Memory B cell (primary cell): ENCODE measurements at places on chromosomes 3 and 15.

GRCh38 chr3:156360963-156361362 is 194.0 kb downstream of the SSR3 start:
- no peak for DNase-seq

GRCh38 chr3:99945328-99945995 is 127.8 kb downstream of the CMSS1 start:
- DNase-seq, result no peak

DNA sequence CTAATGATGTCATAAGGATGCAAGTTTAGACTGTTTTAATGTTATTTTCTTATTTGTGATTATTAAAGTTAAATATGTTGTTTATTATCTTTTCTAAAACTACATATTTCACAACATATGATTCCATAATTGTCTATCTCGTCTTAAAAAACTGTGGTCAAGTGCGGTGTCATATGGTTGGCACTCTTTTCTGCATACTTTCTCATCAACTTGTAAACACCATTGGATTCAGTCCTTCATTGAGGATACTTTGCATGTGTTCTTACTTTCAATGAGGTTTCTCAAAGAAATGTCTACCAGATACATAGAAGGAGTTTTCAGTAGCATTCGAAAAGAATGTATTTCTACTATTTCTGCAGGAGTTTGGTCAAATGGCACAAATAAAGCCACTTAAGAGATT is 22.0 kb upstream of the ALPK3 start:
- no peak for DNase-seq

DNA sequence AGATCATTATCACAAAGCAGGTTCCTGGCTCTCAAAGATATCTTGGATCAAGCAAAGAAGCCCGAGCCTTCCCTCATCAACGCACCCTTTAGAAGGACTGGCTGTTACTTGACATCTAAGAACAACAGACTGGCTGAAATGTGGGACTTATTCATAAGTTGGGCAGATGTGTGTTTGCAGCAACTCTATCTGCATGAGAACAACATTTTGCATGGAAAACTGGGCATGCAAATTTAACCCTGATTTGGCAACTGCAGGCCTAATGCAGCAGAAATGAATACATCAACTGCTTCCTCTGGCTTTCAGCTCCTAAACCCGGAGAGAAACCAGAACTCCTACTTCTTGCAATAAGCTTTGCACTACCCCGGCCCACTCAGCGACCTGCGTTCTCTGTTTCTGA is 35.0 kb upstream of the FOXP1 start:
- DNase-seq, result no peak

DNA sequence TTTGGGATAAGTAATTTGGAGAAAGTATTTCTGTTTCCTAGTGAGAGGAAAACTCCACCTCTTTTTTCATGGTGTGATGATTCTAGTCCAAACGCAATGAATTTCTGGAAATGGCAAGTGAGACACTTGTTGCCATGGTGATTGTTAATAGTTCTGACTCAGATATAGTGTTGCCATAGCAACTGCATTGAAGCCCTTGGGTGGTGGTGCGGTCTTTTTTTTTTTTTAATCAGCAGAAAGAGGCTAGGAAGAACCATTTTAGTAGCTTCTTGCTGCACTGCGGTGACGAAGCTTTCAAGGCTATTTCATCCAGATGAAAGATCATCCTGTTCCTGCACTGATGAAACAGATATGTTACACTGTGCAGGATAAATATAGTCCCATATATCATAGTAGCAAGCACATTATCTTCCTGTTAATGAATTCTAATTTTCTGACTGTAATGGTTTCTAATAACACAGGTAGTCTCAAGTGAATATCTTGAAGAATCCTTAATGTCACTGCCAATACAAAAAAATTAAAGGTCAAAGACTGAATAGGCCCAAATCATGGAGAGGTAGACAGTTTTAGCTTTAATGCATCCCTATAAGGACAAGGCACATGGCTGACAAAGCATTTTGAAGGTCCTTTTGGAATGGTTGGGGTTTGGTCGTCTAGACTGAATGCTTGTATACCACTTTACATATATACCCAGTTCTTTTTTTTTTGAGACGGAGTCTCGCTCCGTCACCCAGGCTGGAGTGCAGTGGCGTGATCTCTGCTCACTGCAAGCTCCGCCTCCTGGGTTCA is 125.1 kb upstream of the ZBTB20 start:
- DNase-seq, result no peak

GRCh38 chr3:56251343-56251945 is 216.8 kb downstream of the ERC2 start:
- DNase-seq, result no peak

GRCh38 chr3:96017556-96017955 is 796.8 kb upstream of the EPHA6 start:
- DNase-seq, result no peak

GRCh38 chr3:47762233-47762632 is 19.5 kb downstream of the SMARCC1 start:
- no peak for DNase-seq

DNA sequence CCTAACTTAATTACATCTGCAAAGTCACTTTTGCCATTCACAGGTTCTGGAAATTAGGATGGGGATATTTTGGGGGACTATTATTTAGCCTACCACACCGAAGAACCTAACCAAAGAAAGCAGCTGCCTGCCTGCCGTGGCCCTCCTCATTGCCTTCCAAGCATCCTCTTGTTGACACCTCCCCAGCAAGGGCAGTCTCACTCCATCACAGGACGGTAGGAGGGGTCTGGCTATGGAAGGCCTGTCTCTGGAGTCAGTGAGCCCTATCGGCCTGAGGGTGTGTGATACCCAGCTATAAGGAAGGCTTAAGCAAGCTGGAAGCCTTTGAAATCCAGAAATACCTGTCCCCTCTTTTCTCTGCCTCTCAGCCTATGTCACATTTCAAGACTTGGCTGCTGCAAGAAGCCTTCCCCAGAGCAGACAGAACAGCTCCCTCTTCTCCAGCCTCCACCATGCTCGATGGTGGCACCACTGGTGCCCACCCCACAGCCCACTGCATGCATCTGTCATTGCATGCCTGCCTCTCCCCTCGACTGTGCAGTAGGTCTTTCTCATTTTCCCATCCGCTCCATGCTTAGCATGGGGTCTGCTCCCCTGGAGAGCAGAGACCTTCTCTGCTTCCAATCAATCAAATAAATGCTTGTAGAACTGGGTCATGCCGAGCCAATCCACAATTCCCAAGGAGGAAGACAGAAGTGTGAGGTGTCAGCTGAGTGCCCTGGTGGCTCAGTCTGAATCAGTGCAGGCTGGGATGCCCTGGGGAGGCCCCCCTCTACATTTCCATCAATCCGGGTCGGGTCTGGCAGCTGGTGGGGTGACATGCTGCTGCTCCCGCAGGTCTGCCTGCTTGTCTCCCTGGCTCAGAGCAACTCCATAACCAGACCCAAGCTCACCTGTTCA is 23.9 kb upstream of the LOXL1 start:
- DNase-seq, result no peak

GRCh38 chr15:78234515-78235040 is at the start of gene ACSBG1:
TSS of gene ACSBG1 (minus strand) at chr15:78234565. CDS start at chr15:78234501, 64 bp downstream.
- no peak for DNase-seq

- DNase-seq, result no peak
These were observed 132.2 kb downstream of the MBNL1 start for GRCh38 chr3:152400887-152401286.

GRCh38 chr3:58116985-58117384 is 93.8 kb downstream of the DNASE1L3 start:
- DNase-seq, result no peak

- no peak for DNase-seq
These were observed 1046.0 kb upstream of the NR2F2 start for GRCh38 chr15:95284492-95284891.

DNA sequence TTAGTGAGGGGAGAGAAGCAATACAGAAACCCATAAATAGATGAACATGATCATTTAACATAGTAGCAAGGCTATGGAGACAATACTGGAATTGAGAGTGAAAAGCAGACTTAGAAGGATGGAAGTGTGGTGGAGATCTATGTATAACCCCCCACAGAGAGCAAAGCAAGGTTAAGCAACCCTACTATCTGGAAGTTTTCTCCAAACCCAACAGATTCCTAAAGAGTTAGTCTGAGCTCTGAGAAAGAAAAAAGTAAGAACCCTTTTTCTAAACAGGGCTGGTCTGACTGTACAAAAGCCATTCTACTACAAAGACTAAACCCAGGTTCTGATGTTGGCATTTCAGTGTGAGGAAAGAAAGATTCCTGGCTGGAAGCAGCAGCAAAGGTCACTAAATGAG is 153.2 kb downstream of the WNT5A start:
- DNase-seq, result no peak

DNA sequence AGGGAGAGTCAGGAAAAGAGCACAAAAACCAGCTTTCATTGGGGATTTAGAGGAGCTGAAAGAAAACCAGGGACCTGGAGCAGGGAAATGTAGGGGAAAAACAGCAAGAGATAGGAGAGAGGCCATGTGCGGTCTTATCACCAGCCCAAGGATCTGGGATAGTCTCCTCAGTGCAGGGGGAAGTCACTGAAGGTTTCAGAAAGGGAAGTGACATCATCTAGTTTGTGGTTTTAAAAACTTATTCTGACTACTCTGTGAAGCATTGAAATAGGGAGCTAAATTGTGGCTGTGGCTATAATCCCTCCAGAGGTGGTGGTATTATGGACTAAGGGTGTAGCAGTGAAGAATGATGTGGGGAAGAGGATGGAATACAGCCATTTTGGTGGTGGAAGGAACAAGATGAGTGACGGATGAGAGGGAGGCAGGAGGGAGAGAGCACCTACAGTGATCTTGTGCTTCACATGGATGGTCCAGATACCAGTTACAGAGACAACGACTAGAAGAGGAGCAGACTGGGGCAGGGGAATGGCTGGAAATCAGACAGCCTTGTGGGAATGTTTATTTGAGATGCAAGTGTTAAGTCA is 72.7 kb downstream of the HMG20A start:
- no peak for DNase-seq

DNA sequence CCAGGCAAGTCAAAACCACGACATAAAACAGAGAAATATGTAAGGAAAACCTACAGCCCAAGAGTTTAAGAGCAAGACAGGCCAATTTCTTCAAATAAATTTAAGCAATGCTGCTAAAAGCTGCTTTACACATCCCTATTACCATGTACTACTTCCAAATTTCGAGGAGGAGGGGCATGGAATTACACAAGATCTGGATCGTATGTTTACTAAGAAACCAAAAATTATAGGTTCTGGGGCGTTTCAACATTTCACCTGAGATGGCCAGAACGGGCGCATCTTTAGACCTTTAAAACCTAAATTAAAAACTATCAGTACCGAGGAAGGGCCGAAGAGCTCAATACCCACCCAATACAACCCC is 664 bp upstream of the NR2C2 start:
- no peak for DNase-seq

GRCh38 chr3:100581650-100582049 is 27.8 kb upstream of the ADGRG7 start:
- no peak for DNase-seq

DNA sequence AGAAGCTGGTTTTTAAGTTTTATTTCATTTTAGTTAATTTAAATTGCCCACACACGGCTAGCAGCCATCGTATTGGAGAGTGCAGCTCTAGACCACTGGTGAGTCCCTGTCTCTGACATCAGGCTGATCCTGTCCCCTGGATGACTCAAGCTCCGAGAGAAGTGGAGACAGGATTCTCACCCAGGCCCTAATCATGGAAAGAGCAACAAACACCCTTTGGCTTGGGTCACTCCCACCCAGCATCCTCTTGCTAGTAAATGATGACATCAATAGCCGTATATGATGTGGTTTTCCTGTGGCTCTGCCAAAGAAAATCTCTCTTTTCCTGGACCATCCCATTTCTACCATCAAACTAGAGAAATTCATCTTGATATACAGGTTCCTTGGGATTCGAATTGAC is 182.2 kb downstream of the NTRK3 start:
- no peak for DNase-seq

GRCh38 chr3:150680562-150680961 is 23.2 kb downstream of the ERICH6 start:
- no peak for DNase-seq

GRCh38 chr3:45664578-45664977 is 24.6 kb upstream of the SACM1L start:
- DNase-seq, result peak; percentile 30

DNA sequence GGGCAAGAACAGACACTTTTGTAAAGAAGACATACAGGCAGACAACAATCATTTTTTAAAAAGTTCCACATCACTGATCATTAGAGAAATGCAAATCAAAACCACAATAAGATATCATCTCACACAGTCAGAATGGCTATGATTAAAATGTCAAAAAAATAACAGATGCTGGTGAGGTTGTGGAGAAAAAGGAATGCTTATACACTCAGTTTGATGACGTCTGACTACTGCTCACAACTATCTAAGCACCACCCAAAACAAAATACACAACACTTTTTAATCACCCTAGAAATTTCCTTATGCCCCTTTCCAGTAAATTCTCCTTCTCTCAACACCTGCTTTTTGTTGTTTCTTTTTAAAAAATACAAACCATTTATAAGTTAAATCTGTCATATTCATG is 228.8 kb downstream of the ISL2 start:
- no peak for DNase-seq

DNA sequence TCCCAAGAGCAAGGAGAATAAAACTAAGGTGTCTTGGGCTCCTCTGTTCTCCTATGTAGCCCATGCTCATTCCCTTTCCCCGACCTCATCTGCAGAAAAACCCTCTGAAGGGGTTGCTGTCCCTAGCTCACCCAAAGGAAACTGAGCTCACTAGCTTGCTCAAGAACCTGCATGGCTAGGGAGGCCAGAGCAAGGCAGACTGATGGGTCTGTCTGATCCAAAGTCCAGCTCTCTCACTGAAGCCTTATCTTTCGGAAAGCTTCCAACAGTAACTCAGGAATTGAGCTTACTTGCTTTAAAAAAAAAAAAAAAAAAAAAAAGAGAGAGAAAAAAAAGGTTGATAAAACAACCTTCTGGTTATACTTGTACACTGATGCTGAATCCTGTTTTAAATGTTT is 141.4 kb upstream of the TOPAZ1 start:
- no peak for DNase-seq

DNA sequence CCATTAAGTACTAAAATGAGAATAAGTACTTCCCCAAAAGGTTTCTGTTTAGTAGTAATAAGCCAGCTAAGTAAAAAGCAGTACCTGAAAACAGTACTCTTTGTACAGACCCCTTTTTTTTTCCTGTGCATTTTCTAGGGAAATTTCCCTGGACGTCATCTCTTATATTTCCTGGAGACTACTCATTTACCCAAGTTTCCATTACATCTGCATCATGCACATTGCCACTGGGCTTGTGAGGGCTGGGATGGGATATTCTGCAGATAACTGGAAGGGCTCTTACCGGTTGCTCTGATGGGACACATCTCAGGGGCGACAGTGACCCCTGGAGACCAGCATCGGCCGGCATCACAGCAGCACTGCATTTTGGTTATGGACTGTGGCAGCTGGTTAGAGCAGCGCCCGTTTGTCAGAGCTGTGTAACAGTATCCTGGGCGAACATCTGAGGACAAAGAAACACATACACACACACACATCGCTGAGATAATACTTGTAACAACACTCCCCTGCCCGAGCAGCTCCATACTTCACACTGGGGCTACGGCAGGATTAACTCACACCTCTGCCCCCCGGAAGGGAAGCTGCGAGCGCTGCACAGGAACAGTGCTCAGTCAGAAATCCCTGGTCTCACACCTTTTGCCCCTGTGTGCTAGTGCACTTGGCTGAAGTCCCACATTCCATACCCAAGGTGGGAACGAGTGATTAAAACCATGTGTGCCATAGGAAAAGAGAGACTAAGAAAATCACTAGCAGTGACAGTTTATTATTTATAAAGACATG is 124.9 kb downstream of the FBN1 start:
- no peak for DNase-seq
